GM04503 (cell line): ENCODE measurements at places on chromosomes 3 and 15.

DNA sequence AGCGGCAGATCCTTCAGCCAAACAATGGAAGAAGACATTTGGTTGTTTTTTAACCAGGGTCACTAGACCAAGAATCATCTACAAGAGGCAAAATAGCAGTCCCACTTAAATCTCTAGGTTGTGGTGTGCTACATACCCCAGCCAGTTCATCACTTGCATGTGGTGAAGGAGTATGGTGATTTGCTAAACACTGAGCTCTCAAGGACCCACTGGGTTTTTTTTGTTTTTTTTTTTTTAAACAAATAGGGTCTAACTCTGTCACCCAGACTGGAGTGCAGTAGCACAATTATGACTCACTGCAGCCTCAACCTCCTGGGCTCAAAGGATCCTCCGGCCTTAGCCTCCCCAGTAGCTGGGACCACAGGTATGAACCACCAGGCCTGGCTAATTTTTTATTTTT lies 508.0 kb downstream of the FOXP1 start:
- no peak for DNase-seq

GRCh38 chr3:52099001-52099401 lies 42.6 kb upstream of the DUSP7 start:
- DNase-seq = no peak

GRCh38 chr3:58237238-58237940 lies at the start of gene ABHD6:
TSS of gene ABHD6 (plus strand) at chr3:58237792. CDS start at chr3:58256587, 18,795 bp downstream.
- DNase-seq = no peak

DNA sequence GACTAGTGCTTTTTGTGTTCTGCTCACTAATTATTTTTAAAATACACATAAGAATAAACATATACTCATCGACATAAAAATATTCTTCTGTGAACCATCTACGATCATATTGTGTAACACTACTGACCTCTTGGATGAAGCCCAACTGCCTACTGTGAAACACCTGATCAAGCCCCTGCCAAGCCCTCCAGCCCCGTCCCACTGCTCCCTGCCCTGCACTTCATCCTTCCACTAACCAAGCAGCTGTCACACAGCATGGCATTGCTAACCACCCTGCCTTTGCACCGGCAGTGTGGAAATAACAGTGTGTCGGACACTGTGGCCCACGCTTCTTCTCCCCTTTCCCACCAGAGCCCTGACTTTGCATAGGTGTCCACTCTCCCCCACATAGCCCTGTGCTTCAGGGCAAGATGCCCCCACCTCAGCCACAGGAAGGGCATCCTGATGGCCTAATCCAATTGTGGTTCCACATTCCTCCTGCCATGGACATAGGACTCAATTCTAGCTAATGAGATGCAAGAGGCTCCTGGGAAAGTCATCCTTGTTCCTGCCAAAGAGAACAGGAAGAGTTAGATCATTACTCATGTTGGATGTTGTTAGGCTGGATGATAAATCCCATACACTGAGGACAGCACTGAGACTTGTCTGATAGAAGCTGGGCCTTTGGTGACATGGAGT lies 35.0 kb upstream of the ARID3B start:
- DNase-seq = peak; percentile 34

- DNase-seq = no peak
Observed at GRCh38 chr15:34791701-34792100, 3.6 kb downstream of the ACTC1 start.

DNA sequence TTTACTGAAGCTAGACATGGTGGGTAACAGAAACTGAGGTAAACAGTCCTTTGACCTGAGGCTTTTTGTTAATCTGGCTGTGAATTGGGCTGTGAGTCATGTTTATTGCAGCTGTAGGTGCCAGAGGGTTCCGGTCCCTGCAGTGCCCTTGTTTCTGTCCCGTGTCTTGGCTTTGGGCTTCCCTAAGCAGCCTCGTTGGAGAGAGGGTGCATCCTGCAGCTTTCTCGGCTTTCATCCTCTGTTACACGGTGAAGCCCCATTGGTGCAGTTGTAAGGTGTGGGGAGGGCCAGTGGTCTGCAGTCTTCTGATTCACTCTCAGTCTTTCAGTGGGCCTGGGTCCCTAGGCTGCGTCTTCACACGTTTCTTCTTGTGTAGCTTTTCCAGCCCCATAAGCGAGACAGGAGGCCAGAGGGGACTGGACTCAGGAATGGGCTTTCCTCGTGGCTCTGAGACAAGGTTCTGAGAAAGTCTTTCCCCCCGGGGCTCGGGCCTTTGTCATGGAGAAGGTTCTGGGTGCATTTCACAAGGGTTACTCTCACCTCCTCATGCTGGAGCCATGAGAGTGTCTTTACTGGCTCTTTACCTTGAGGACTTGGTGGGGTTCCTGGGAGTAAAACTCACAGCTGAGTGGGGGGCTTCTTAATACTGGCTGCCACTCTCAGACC lies 33.1 kb downstream of the ASB7 start:
- DNase-seq = no peak

DNA sequence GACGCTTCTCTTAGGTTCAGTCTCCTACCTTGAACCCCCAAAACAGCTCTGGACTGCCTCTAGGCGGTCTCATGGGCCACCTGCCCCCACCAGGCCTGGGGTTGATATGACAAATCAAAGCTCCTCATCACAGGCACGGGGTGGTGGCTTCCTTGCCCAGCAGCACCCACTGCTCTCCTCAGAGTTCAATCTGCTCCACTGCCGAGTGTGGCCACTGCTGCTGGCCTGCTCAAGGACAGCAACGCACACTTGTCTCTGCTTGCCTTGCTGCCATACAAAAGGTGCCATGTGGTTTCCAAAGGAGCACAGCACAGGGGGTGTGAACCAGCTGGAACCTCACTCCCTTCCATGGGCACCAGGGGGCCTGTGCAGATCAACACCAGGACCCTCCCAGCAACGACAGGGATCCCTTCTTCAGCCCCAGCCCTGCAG lies 10.2 kb downstream of the KBTBD13 start:
- no peak for DNase-seq

DNA sequence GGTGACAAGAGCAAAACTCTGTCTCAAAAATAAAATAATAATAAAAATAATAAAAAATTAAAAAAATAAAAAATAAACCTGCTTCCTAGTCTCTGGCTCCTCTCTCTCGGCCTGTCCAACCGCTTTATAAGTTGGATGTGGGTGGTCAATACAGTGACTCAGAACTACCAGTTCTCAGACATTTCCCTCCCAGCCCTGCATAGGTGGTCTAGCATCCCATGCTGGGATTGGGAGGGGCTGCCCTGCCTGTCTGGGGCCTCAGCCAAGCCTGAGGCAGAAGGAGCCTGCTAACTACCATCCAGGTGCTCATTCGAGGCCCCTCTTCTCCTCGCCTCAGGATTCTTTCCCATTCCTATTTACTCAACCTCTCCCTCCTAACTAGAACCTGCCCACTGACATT lies 33.3 kb upstream of the BLM start:
- no peak for DNase-seq

DNA sequence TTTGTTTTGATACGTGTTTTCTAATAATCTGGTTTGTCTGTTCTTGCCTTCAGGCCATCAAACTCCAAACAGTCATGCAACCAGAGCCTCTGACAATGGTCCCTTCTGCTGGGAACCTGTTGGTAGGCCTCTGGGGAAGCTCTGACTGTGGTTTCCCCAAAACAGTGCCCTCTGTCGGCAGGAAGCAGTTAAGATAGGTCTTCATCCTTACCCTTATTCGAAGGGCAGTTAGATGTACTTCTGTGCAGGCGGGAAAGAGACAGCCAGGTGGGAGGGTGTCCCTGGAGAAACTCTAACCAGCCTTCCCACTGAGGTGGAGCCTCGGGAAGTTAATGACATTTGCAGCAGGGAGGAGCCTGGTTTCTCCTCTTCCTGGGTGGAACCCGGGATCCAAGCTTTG lies 81.6 kb upstream of the CHMP2B start:
- DNase-seq = no peak

DNA sequence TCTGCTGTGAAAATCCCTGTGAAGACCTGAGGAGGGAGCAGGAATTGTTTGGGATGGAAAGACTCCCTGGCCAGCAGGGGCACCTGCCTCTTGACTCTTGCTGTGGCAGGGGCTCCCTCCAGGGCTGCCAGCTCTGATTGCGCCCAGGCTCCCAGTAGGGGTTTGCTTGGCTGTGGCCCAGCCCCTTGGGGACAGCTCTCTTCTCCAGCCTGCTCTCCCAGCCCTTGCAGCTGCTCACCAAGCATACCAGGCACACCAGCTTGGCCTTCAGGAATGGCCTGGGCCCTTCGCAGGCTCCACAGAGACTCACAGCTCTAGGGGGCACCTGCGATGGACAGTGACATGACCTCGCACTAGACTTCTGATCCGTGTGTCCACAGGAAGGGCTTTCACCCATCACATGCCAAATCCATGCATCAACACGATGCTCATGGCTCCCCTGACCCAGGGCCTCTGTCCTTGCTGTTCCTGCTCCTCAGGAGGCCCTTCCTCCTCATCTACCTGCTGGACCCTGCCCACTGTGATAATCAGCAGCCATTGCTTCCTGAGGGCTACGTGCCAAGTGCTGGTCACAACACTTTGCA lies 61.8 kb downstream of the SCN5A start:
- no peak for DNase-seq

DNA sequence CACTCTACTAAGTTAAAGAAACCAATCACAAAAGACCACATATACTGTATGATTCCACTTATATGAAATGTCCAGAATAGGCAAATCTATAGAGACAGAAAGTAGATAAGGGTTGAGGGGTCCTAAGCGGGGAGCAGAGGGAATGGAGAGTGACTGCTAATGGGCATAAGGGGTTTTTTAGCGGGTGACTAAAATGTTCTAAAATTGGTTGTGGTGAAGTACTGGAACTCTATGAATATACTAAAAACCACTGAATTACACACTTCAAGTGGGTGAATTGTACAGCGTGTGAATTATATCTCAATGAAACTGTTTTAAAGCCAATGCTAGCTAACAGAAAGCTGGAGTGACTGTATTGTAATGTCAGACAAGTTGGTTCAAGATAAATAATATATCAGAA lies 33.3 kb downstream of the KPNA1 start:
- no peak for DNase-seq

- no peak for DNase-seq
Observed at GRCh38 chr3:65669163-65669875, 369.4 kb downstream of the MAGI1 start.

DNA sequence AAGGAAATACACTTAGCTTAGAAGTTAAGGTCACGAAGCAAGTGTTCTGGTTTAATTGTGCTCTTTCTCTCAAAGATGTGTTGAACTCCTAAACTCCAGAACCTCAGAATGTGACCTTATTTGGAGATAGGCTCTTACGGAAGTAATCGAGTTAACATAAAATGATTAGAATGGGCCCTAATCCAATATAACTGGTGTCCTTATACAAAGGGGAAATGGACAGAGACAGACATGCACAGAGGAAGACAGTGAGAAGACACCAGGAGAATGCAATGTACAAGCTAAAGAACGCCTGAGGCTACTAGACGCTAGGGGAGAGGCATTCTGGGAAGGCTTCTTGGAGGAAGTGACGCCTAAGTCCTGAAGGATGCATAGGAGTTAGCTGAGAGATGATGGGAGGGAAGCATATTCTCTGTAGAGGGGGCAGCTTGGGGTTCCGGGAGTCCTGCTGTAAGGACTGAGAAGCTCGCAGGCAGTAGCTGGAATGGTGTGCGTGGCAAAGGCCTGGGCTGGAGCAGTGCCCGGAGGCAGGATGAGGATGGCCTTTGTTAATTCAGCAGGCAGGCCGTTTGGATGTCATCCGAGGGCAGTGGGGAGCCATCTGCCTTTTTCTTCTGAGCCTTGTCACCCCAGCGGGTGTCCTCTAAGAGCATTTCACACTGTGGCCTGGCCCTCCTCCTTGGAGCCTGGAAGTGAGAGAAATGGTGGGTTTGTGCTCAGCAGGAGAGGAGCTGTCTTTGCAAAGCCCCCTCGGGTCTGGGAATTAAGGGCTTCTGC lies 513.4 kb downstream of the SHQ1 start:
- DNase-seq = no peak

DNA sequence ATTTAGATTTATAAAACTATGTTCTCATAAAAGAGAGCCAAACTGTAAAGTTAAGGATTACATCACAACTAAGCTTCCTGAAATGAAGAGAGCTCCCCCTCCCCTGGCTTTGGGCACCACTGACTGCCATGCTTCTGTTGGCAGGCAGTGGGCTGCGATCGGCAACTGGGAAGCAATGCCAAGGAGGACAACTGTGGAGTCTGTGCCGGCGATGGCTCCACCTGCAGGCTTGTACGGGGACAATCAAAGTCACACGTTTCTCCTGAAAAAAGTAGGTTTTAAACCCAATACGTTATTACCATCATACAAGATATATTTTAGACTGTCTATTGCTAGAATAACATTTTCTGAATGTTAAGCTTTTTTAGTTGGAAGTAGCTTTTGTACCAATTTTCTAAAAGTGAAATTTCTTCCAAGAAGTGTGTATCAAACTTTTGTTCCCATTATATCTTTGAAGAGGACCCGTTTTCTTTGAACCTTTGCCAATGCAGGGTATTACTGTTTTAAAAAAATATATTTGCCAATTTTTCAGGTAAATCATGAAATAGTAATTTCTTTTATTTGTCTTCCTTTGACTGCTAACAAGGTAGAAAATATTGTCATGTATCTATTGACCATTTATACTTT lies 184.1 kb downstream of the ADAMTSL3 start:
- DNase-seq = no peak

GRCh38 chr3:58679446-58679845 lies 12.9 kb upstream of the FAM3D start:
- no peak for DNase-seq

GRCh38 chr3:125062904-125063618 lies 7.3 kb upstream of the HEG1 start:
- peak; percentile 99 for DNase-seq

DNA sequence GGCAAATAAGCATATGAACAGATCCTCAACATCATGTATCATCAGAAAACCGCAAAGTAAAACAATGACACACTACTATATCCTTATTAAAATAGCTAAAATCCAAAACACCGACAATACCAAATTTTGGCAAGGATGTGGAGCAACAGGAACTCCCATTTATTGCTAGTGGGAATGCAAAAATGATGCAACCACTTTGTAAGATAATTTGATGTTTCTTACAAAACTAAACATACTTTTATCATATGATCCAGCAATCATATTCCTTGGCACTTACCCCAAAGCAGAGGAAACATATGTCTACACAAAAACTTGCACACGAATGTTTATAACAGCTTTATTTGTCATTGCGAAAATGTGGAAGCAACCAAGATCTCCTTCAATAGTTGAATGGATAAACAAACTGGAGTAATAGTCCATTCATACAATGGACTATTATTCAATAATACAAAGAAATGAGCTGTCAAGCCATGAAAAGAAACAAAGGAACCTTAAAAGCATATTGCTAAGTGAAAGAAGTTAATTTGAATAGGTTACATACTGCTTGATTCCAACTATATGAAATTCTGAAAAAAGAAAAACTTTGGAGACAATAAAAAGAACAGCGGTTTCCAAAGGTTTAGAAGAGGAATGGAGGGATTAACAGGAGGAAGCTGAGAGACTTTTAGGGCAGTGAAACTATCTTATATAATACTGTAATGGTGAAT lies 172.0 kb downstream of the VPS13C start:
- no peak for DNase-seq

GRCh38 chr3:135895734-135896121 lies 69.8 kb upstream of the PPP2R3A start:
- no peak for DNase-seq
